ENCODE measurements at places on chromosomes 2 and 18. TPM values are rescaled to one million over a fixed set of nuclear protein-coding genes. Genes with fewer than 3 reads are reported as not detected.

The DLX2 gene
- not detected for total RNA-seq

DNA sequence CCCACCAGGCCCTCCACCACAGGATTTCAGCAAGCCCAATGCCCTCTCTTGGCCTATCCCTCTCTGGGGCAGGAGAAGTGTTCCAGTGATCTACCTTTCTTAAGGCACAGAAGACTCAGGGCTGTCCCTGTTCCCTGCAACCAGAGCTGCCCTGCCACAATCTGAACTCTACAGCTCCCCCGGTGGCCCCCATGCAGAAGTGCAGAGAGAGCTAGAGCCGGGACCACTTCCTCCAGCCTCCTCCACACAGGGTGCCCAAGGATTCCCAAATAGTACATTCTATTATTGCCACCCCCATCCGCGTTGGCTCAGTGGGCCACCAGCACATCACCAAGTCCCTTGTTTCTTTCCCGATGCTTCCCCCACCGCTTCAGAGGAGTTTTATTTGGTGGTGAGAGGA, 114.8 kb upstream of the PTPRM start:
- no peaks in the 10 kb centered on the region for H3K27me3 ChIP-seq
- no peaks in the 10 kb centered on the region for H3K36me3 ChIP-seq
- H3K4me1 ChIP-seq = no peaks in the 10 kb centered on the region
- H3K27ac ChIP-seq = no peak overlapping the region
- DNase-seq = peak; percentile 63

DNA sequence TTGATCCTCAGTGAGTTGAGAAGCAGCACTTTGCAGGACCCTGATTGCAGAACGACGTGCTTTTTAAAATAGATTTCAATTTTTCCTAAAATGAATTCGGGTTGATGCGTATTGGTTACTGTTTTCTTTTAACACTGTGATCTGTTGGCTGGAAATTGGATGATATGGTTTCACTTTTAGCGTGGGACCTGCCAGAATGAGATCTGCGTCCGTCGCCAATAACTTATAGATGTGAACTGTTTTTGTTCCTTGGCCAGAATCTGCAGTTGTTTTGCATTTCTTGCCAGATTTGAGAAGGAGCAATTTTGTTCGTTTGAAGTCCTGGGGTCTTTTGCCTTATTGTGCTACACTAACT, 703 bp downstream of the UGGT1 start:
- no peaks in the 10 kb centered on the region for H3K27me3 ChIP-seq
- no peaks in the 10 kb centered on the region for H3K4me1 ChIP-seq
- no peak for DNase-seq
- peak overlapping the region; percentile 89 for H3K4me3 ChIP-seq
- peak overlapping the region; percentile 75 for H3K27ac ChIP-seq

The ANO7 gene
- 0.43 TPM for total RNA-seq

DNA sequence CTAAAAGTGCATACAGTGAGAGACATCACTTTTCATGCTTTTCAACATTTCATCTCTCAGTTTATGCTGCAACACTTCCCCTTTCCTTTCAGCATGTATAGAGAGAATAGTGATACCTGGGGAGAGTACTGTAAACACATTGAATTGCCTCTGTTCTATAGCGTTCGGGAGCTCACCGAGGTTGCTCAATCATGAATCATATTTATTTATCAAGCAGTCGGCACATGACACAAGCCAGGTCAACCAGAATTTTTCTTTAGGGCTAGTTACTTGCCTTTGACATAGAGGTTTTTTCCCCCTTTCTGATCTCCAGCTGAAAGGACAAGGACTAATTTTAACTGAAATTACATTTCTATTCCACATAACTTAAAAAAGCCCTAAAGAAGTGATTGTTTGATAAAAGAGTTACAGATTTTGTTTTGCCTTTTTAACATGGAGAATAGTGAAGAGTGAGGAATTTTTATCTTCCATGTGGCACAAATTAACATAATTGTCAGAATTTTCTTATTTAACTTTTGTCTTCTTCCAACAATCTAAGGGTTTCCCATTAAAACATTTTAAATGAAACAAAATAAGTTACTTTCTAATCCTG, 690.9 kb upstream of the TMEFF2 start:
- H3K4me3 ChIP-seq = no peak overlapping the region
- no peaks in the 10 kb centered on the region for H3K4me1 ChIP-seq
- H3K36me3 ChIP-seq = no peaks in the 10 kb centered on the region
- no peaks in the 10 kb centered on the region for H3K27me3 ChIP-seq
- no peak overlapping the region for H3K27ac ChIP-seq

The ALK gene
- not detected for total RNA-seq

- H3K36me3 ChIP-seq = no peaks in the 10 kb centered on the region
- H3K4me1 ChIP-seq = no peaks in the 10 kb centered on the region
- no peak overlapping the region for H3K4me3 ChIP-seq
- no peaks in the 10 kb centered on the region for H3K27me3 ChIP-seq
- DNase-seq = no peak
Measured at GRCh38 chr18:11040823-11041656, 108.3 kb downstream of the PIEZO2 start.

GRCh38 chr18:11366410-11366809, 217.0 kb upstream of the PIEZO2 start:
- H3K36me3 ChIP-seq = no peaks in the 10 kb centered on the region
- H3K27ac ChIP-seq = no peak overlapping the region
- H3K4me1 ChIP-seq = no peaks in the 10 kb centered on the region
- no peaks in the 10 kb centered on the region for H3K27me3 ChIP-seq
- no peak for DNase-seq

DNA sequence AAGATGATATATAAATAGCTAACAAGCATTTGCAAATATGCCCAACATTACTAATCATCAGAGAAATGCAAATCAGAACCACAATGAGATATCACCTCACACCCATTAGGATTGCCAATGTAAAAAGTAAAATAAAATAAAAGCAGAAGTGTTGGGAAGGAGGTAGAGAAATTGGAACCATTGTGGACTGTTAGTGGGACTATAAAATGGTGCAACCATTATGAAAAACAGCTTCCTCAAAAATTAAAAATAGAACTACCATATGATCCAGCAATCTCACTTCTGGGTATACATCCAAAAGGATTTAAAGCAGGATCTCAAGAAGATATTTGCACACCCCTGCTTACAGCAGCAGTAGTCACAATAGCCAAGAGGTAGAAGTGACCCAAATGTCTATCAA, 99.8 kb upstream of the DAPL1 start:
- H3K36me3 ChIP-seq = no peaks in the 10 kb centered on the region
- no peaks in the 10 kb centered on the region for H3K4me1 ChIP-seq
- H3K27ac ChIP-seq = no peak overlapping the region
- H3K27me3 ChIP-seq = no peaks in the 10 kb centered on the region
- H3K4me3 ChIP-seq = no peak overlapping the region

GRCh38 chr2:220445429-220446105, 818.1 kb downstream of the SLC4A3 start:
- H3K4me1 ChIP-seq = no peaks in the 10 kb centered on the region
- H3K36me3 ChIP-seq = no peaks in the 10 kb centered on the region
- no peak for DNase-seq
- H3K27ac ChIP-seq = no peak overlapping the region
- no peaks in the 10 kb centered on the region for H3K27me3 ChIP-seq
- H3K4me3 ChIP-seq = no peak overlapping the region

DNA sequence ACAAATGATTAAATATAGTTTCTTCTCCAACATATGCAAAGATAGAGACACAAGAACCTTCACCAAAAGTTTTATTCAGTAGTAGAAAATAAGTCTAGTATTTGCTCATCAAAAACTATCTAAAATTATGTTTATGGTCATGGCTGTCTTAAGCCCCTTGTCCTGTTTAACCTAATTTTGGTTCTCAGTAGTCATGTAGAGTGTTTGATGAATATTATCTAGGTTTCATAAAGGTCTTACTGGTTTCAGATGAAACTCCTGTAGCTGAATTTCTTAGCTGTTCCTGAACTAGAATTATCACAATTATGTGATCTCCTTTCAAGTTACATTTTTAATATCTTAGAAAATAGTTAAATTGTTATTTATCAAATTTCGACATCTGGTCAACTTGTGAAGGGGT, 228.0 kb upstream of the SPHKAP start:
- no peak for DNase-seq
- H3K36me3 ChIP-seq = no peaks in the 10 kb centered on the region
- no peak overlapping the region for H3K27ac ChIP-seq
- no peak overlapping the region for H3K4me3 ChIP-seq
- no peaks in the 10 kb centered on the region for H3K27me3 ChIP-seq

- no peaks in the 10 kb centered on the region for H3K36me3 ChIP-seq
- peaks cover 12% of the 10 kb centered on the region for H3K4me1 ChIP-seq
- no peak for DNase-seq
- no peaks in the 10 kb centered on the region for H3K27me3 ChIP-seq
- no peak overlapping the region for H3K27ac ChIP-seq
- H3K4me3 ChIP-seq = no peak overlapping the region
Measured at GRCh38 chr2:61425605-61426155, 45.2 kb downstream of the USP34 start.

- no peak overlapping the region for H3K27ac ChIP-seq
- peaks cover 5% of the 10 kb centered on the region for H3K4me1 ChIP-seq
- H3K27me3 ChIP-seq = no peaks in the 10 kb centered on the region
- H3K36me3 ChIP-seq = no peaks in the 10 kb centered on the region
Measured at GRCh38 chr2:241877989-241878970, 8.8 kb downstream of the RTP5 start.

DNA sequence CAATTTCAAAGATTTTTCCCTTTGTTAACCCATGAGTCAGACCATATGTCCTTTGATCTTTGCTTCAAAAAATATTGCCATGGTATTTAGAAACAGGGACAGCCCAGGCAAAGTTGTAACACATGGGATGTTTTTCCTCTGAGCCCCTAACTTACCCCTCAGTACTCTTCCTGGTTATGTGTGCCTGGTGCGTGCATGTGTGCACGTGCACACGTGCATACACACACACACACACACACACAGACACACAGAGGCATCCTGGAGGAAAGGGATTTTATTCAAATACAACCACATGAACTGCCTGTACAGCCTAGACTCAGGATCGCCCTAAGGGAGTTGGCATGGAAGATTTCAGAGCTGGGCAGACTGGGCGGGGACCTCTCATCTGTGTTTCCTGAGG, 5.1 kb downstream of the AFF3 start:
- H3K27ac ChIP-seq = no peak overlapping the region
- DNase-seq = no peak
- H3K4me3 ChIP-seq = no peak overlapping the region
- no peaks in the 10 kb centered on the region for H3K27me3 ChIP-seq

- H3K4me1 ChIP-seq = no peaks in the 10 kb centered on the region
- no peak overlapping the region for H3K27ac ChIP-seq
- no peak for DNase-seq
- H3K27me3 ChIP-seq = no peaks in the 10 kb centered on the region
- no peaks in the 10 kb centered on the region for H3K36me3 ChIP-seq
- H3K4me3 ChIP-seq = no peak overlapping the region
Measured at GRCh38 chr2:200026332-200027230, 71.2 kb downstream of the MAIP1 start.

The EPHA4 gene
- total RNA-seq = 51.2 TPM

The GYPC gene
- 94.7 TPM for total RNA-seq

The CFAP65 gene
- not detected for total RNA-seq

- H3K27me3 ChIP-seq = no peaks in the 10 kb centered on the region
- peaks cover 6% of the 10 kb centered on the region for H3K4me1 ChIP-seq
- no peaks in the 10 kb centered on the region for H3K36me3 ChIP-seq
- H3K4me3 ChIP-seq = peak overlapping the region; percentile 88
- peak overlapping the region; percentile 99 for H3K27ac ChIP-seq
Measured at GRCh38 chr18:12883372-12883683, 709 bp downstream of the PTPN2 start.

GRCh38 chr2:241844066-241844728, 14.5 kb downstream of the PDCD1 start:
- H3K36me3 ChIP-seq = no peaks in the 10 kb centered on the region
- peak overlapping the region; percentile 54 for H3K4me3 ChIP-seq
- no peaks in the 10 kb centered on the region for H3K27me3 ChIP-seq
- peak; percentile 35 for DNase-seq
- H3K4me1 ChIP-seq = peaks cover 8% of the 10 kb centered on the region

- H3K4me1 ChIP-seq = no peaks in the 10 kb centered on the region
- H3K27ac ChIP-seq = no peak overlapping the region
- no peak for DNase-seq
- no peak overlapping the region for H3K4me3 ChIP-seq
Measured at GRCh38 chr2:127048618-127048935, 58.4 kb downstream of the BIN1 start.

- H3K4me1 ChIP-seq = no peaks in the 10 kb centered on the region
- no peaks in the 10 kb centered on the region for H3K36me3 ChIP-seq
- DNase-seq = no peak
- H3K27me3 ChIP-seq = no peaks in the 10 kb centered on the region
Measured at GRCh38 chr18:61651145-61651879, 241.5 kb downstream of the RNF152 start.

GRCh38 chr2:200378652-200379290, 72.3 kb downstream of the SPATS2L start:
- H3K4me1 ChIP-seq = no peaks in the 10 kb centered on the region
- H3K36me3 ChIP-seq = no peaks in the 10 kb centered on the region
- H3K4me3 ChIP-seq = peak overlapping the region; percentile 33
- peak overlapping the region; percentile 81 for H3K27ac ChIP-seq

DNA sequence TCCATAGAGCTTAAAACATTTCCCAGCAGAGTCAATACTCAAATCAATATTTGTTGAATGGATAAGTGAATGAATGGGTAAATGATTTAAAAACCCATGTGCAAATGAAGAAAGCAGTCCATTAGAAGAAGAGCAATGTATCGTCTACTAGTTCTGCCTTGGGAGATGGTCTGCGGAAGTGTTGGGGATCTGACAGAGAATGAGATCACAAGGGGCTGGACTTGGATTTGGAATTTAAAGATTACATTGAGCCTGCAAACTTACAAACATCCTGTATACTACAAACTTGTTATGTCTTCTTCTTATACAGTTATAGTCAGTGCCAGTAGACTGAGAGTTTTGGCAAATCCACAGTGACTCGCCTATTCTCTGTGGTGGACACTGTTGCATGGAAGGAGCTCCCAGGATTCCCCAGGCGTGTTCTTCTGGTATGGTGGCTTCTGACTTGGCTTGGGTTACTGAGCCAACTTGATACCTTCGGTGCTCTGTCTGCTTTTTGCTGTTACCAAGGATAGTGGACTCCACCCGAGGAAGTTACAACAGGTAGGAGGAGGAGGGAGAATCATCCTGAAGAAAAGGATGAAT, 163.3 kb upstream of the SERPINE2 start:
- H3K36me3 ChIP-seq = no peaks in the 10 kb centered on the region
- no peaks in the 10 kb centered on the region for H3K4me1 ChIP-seq
- no peak for DNase-seq
- no peaks in the 10 kb centered on the region for H3K27me3 ChIP-seq
- H3K4me3 ChIP-seq = no peak overlapping the region

GRCh38 chr2:31430439-31431165, 16.1 kb upstream of the XDH start:
- H3K4me1 ChIP-seq = no peaks in the 10 kb centered on the region
- H3K27ac ChIP-seq = no peak overlapping the region

DNA sequence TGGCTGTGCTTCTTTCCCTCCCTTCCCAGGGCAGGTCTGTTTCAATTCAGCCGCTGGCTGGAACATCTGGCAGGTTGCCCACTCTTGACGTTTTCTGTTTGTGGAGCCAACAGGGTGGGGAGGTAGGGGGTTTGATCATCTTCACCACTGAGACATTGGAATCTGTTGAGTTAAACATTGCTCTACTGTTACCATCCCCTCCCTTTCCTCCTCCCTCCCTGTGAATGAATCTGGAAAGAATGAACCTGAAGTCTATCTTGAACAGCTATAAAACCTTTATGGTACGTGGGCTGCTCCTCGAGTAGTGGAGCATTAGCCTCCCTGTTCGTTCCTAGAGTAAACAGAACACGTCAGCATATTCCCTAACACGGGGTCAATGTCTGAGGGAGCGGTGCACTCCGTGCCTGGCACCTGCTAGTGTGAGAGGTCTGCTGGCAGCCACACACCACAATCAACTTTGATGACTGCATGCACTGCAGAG, 249.9 kb upstream of the RBBP8 start:
- no peaks in the 10 kb centered on the region for H3K36me3 ChIP-seq
- peaks cover 4% of the 10 kb centered on the region for H3K4me1 ChIP-seq

The KCNG3 gene
- total RNA-seq = not detected

GRCh38 chr2:231533777-231534125, 3.5 kb upstream of the NMUR1 start:
- DNase-seq = no peak
- no peaks in the 10 kb centered on the region for H3K36me3 ChIP-seq

All from ascending aorta (tissue), 2 donors.